Cardiac fibroblast (primary cell): ENCODE measurements at places on chromosomes 3 and 15.

DNA sequence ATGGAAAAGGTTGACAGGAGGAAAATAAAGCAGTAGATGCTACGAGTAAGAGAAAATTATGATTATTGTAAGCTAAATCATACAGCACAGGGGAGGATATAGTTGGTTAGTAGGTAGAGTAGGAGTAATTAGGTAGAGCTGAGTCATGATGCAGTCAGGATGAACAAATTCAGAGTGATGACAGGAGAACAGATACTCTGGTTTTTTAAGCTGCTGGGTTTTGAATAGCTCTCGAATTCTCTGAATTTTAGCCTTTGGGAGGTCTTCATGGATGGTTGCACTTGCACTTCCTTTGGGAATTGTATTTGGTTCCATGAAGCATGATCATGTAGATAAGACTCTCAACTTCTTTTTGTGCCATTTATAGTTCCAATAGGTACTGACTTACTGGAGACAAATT is 96.2 kb downstream of the ECT2 start:
- peak; percentile 48 for DNase-seq

GRCh38 chr15:76158815-76159214 is 99.0 kb downstream of the TMEM266 start:
- DNase-seq = no peak

GRCh38 chr15:35290301-35290721 is 205.2 kb upstream of the NANOGP8 start:
- DNase-seq = no peak

DNA sequence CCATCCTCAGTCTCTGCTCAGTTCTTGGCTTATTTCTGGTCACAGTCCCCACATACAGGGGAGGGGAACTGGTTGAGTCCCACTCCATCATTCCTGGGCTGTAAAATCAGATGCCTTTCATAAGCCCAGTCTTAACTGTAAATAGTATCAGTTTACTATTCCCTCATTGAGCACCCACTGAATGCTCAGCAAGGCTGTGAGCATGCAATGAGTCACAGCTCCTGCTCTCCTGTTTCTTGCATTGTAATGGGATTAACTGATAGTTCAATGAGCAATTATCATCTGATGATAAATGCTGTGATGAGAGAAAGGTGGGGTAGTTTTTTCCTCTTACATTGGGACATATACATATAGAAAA is 113.6 kb upstream of the TPM1 start:
- no peak for DNase-seq

- DNase-seq = no peak
These were observed 66.7 kb upstream of the MME start for GRCh38 chr3:155013427-155013826.

GRCh38 chr15:49032601-49033145 is 13.6 kb downstream of the SECISBP2L start:
- DNase-seq = no peak
